NCI-H1417 (cell line): ENCODE measurements at places on chromosomes 7 and 10.

DNA sequence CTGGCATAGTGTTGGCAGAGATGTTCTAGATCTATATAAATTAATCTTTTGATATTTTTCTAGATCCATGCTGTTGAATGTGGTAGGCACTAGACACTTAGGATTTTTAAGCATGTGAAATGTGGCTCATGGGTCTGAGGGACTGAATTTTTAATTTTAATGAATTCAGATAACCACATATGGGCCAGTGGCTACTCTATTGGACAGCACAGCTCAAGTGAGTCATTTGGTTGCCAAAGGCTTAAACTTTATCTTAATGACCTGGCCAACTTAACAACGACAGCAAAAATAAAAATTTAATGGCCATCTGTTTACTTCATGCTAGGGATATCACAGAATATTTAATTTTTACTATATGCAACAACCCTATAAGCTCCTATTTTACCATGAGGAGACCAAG, 61.4 kb downstream of the CDK14 start:
- DNase-seq, result no peak

DNA sequence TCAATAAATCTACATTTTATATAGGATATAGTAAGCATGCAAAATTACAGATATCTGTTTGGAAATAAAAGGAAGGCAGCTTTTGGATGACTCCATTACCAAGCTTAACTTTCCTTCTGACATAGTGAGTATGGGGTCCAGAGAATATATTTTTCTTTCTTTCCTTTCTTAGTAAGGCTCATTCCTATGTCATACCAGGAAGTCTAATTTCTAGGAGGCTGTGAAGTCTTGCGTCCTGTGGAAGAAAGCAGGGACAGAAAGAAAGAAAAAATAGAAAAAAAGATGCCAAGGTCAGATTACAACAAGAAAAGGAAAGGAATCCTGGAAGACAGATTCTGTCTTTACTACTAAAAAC, 36.3 kb downstream of the AKR1C8 start:
- DNase-seq, result no peak

- DNase-seq, result no peak
Measured at GRCh38 chr7:116307253-116307652, 96.9 kb downstream of the TES start.

GRCh38 chr7:70725448-70725847, 406.5 kb upstream of the GALNT17 start:
- DNase-seq, result no peak

- DNase-seq, result no peak
Measured at GRCh38 chr7:25118048-25118753, 6.9 kb downstream of the CYCS start.

GRCh38 chr7:155583636-155584035, 37.3 kb upstream of the CNPY1 start:
- no peak for DNase-seq

- DNase-seq, result no peak
Measured at GRCh38 chr10:64211466-64211865, 690.3 kb downstream of the REEP3 start.

- no peak for DNase-seq
Measured at GRCh38 chr10:81405399-81405798, 469.6 kb upstream of the NRG3 start.

DNA sequence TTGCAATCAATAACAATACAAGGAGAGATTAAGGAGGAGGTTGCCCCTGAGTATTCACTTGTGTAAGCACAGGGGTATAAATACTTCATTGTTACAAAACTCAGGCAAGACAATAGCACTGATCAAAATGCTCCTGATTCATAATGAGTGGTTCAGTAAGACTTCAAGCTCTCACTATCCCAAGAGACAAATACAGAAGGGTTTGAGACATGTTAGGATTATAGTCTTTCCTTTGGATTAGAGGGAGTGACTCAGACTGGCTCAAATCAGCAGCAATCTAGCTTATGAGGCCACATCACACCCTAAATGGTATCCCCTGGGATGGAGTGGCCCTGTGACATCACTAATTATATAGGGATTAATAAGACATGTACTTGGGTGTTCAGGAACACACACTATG, 167.2 kb upstream of the HGF start:
- DNase-seq, result peak; percentile 19

- no peak for DNase-seq
Measured at GRCh38 chr7:138226745-138227279, 150.6 kb downstream of the AKR1D1 start.

GRCh38 chr7:51121931-51122425, 194.6 kb downstream of the COBL start:
- DNase-seq, result no peak

- no peak for DNase-seq
Measured at GRCh38 chr10:21919906-21920305, 83.6 kb downstream of the DNAJC1 start.

GRCh38 chr7:106418094-106418493, 133.3 kb upstream of the NAMPT start:
- no peak for DNase-seq

DNA sequence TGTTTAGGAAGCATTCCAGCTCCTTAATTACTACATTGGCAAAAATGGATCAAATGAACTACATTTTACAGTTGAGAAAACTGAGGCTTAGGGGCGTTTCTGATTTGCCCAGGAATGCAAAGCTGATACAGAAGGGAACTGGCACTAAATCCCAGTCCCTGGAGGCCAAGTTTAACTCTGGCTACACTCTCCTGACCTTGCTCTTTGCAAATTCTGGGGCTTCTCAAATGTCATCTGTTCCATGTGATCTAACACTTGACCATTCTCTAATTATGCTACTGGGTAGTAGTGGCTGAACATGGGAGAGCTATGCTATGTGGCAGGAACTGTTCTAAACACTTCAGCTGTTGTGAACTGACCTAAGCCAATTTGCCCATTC, 11.3 kb upstream of the HABP2 start:
- no peak for DNase-seq

DNA sequence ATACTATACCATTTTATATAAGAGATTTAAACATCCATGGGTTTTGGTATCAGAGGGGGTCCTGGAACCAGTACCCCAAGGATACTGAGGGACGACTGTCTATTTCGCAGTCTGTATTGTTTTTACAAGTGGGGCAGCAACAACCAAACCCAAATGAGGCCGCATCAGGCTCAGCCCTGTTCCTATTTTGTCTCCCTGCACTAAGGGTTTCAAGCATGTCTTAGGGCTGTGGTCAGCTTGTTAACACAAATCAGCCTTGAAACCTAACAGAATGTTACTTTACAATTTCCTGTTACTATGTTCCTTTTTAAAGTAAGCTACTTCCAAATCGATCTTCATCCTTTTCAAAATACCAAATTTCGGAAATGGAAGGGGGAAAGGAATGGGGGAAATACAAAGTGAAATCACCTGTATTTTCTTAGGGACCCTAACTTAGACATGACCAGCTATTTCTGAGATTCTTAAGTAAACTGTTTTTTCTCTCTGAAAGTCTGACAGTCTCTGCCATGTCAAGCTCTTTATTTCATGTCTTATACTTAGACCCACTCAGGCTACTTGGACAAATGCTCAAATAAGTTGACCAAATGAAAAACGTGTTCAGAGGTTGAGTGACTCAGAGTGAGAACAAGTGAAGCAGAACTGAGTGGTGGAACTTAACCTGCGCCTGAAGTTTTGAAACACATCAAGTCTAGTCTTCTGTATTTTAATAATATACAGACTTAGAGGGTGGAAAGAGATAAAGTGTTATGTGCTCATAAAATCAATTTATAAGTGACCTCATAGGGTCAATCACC, 75.8 kb downstream of the C1GALT1 start:
- DNase-seq, result no peak

GRCh38 chr10:75395066-75395931, 6.3 kb downstream of the ZNF503 start:
- DNase-seq, result no peak

DNA sequence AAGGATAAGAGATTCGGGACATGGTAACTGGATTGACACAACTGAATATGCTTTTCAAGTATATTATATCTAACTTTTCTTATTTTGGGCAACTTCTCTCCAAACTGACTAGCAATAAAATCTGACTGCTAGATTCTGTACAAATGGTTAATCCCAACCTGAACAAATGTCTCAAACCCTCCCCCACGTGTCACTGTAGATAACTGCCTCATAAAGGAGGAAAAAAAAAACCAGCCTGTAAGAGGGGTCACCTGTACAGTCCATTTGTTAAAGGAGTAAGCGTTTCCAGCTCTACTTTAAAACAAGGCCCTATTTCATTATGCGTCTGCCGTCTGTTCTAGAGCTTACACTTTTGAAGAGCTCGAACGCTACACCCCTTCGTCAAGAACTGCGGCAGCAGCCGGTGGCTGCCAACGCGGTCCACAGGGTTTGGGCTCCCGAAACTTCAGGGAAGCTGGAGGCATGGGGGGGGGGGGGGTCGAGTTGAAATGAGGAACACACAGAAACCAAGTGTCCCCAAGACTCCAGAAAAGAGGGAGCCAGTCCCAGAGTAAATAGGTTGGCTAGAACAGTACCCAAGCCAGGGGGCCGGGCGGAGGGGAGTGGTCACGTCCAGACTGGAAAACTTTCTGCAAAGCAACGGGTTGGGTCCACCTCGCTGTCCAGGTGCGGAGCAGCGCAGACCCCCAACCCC, 492 bp downstream of the COG5 start:
- DNase-seq, result no peak

DNA sequence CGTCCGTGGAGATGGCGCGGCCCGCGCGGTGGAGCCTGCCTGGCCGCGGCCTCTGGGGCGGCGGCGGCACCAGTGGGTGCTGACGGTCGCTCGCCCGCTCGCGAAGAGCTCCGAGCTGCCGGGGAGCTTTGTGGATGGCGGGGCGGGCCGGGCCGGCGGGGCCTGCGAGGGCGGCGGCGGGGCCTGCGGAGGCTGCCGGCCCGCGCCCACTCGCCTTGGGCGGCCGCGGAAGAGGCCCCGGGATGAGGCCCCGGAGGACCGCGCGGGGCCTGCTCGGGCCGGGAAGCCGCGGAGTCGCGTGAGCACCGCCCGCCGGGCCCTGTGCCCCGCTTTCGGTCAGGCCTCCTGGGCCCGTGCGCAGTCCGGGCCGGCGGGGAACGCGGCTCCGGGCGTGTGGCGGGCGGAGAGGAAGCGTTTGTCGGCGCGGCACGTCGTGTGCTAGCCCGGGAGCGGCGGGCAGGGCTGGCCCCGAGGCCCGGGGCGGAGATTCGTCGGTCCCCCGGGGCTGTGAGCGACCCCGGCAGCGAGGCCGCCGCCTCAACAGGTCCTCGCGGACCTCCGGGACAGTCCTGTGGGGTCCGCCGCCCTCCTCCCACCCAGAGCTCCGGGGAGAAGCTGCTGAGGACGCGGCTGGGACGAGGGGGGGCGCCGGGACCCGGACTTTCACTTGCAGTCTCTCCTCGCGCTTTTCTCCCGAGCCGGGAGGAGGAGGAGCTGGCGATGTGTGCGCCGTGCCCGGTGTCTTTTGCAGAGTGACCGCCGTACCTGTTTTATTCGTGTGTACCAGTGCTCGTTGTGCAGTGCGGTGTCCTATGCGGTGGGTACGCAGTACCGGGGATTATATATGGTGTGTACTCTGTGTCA, 578 bp downstream of the ZMYND11 start:
- DNase-seq, result peak; percentile 68

- DNase-seq, result no peak
Measured at GRCh38 chr10:88944813-88945212, 7.8 kb downstream of the ACTA2 start.

- DNase-seq, result no peak
Measured at GRCh38 chr7:110308791-110309190, 782.1 kb upstream of the LRRN3 start.

DNA sequence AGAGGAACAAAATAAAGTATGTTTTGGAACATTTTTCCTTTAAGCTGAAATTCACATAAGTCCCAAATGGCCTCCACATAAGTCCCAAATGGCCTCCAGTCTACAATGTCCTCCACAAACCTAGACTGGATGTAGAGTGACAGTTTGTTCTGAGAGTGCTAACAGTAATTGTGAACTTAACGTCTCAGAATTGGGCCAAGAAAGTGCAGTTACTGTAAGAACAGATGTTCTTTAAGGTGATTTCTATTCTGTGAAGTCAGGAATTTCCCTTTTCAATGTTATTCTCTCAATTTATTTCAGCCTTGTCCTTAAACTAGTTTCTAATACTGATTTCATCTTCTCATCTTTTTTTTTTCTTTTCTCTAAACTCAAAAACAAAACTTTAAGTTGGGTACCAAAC, 188.7 kb upstream of the SEMA3E start:
- DNase-seq, result no peak
